ENCODE measurements at places on chromosomes 5 and 9.
A peak's percentile ranks its signal among the peaks of the same experiment; 100 is the strongest.

- no peaks in the 10 kb centered on the region for H3K36me3 ChIP-seq
- no peak overlapping the region for H3K4me3 ChIP-seq
- DNase-seq: peak; percentile 87
Observed at GRCh38 chr9:135971892-135972291, 10.7 kb upstream of the UBAC1 start.

DNA sequence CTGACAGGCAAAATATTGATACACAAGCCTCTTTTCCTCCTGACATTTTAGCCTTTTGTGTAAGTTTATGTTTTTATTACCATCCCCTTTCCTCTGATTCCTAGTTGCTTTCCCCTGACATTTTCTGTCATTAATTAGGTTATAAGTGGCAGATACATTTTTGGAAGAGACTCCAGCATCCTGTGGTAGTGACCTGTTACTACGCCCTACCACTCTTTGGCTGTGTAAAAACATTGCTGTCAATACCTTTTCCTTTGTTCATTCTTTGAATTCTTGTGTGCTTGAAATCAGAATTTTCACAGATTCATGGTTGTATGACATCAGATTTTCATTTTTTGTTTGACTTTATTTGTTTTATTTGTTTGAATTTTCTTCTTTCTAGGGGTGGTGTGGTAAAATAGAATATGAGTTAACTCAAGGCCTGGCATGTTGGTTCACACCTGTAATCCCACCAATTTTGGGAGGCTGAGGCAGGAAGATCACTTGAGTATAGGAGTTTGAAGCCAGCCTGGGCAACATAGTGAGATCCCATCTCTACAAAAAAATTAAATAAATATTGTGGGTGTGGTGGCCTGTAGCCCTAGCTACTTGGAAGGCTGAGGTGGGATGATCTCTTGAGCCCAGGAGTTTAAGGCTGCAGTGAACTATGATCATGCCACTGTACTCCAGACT is 43.4 kb downstream of the UBE2R2 start:
- H3K27ac ChIP-seq: no peak overlapping the region
- H3K27me3 ChIP-seq: no peaks in the 10 kb centered on the region
- no peak overlapping the region for H3K4me3 ChIP-seq
- DNase-seq: no peak
- no peaks in the 10 kb centered on the region for H3K36me3 ChIP-seq

DNA sequence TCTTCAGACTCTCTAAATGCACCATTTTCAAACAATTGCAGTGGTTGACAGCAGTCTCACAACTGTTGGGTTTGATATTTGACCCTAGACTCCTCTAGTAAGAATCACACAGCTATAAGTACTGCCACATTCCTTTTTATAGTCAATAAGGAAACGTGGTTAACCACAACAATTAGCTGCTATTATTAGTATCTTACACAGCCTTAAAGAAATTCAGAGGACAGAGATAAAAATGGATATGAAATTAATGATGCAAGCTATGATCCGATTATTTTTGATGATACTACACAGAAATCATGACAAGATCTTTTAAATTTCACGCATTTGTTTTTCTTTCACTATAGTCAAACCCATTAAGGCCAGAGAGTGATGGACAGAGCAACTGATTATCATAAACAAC is 288.6 kb upstream of the C9orf72 start:
- H3K4me3 ChIP-seq: no peak overlapping the region
- H3K4me1 ChIP-seq: no peaks in the 10 kb centered on the region
- no peaks in the 10 kb centered on the region for H3K27me3 ChIP-seq
- no peak for DNase-seq
- H3K36me3 ChIP-seq: no peaks in the 10 kb centered on the region
- no peak overlapping the region for H3K27ac ChIP-seq

- H3K27ac ChIP-seq: no peak overlapping the region
- H3K36me3 ChIP-seq: no peaks in the 10 kb centered on the region
- H3K27me3 ChIP-seq: no peaks in the 10 kb centered on the region
Observed at GRCh38 chr5:135840959-135841358, 6.5 kb downstream of the SLC25A48 start.

DNA sequence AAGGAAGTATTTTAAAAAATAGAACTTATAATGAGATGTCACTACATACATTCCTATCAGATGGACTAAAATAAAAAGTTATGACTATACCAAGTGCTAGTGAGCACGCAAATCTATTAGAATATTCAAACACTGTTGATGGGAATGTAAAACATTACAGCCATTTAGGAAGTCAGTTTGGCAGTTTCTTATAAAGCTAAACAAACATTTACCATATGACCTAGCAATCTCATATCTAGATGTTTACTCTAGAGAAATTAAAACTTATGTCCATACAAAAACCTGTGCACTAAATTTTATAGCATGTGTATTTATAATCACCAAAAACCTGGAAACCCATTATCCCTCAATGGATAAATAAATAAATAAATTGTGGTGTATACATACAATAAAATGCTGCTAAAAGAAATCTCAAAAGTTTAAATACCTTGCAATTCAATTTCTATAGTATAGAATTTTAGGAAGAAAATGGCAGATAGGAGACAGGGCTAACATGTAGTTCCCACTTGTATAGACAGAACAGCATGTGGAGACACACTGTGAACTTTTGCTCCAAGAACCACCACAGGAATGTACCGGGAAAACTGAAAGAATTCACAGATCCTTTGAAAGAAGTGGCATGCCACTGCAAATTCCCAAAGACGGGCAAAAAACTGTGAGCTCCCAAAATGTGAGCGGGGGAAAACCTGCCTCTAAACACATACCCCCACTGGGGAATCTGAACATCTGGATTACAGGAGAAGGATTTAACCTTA is 174.6 kb upstream of the SPEF2 start:
- no peak overlapping the region for H3K4me3 ChIP-seq
- peaks cover 5% of the 10 kb centered on the region for H3K4me1 ChIP-seq
- no peaks in the 10 kb centered on the region for H3K36me3 ChIP-seq
- H3K27me3 ChIP-seq: no peaks in the 10 kb centered on the region
- DNase-seq: no peak

- no peak overlapping the region for H3K4me3 ChIP-seq
- DNase-seq: no peak
- H3K36me3 ChIP-seq: no peaks in the 10 kb centered on the region
- no peak overlapping the region for H3K27ac ChIP-seq
- H3K4me1 ChIP-seq: peaks cover 14% of the 10 kb centered on the region
Observed at GRCh38 chr5:178590924-178591423, 781 bp upstream of the COL23A1 start.

DNA sequence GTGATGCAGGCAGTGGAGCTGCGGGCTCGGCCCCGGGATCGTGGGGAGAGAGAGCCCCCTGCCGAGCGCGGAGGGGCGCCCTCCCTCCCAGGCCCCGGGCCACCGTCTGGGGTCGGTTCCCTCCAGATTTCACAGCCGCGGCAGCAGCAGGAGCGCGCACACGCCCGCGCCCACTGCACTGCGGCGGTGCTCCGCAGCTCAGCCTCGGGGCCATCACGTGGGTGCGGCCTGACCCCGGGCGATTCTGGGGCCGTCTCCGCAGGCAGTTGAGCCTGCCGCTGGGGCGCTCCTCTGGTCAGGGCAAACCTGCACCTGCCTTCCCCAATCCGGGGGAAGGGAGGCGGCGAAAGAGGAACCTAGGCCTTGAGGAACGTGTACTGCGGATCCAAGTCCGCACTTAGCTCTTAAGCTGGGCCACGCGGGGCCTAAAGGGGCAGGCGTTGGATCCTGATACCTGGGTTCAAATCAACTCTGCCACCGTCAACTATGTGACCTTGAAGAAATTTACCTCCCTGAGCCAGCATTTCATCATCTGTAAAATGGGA is 9.4 kb upstream of the DELE1 start:
- no peak overlapping the region for H3K27ac ChIP-seq
- H3K4me3 ChIP-seq: no peak overlapping the region
- DNase-seq: peak; percentile 36

DNA sequence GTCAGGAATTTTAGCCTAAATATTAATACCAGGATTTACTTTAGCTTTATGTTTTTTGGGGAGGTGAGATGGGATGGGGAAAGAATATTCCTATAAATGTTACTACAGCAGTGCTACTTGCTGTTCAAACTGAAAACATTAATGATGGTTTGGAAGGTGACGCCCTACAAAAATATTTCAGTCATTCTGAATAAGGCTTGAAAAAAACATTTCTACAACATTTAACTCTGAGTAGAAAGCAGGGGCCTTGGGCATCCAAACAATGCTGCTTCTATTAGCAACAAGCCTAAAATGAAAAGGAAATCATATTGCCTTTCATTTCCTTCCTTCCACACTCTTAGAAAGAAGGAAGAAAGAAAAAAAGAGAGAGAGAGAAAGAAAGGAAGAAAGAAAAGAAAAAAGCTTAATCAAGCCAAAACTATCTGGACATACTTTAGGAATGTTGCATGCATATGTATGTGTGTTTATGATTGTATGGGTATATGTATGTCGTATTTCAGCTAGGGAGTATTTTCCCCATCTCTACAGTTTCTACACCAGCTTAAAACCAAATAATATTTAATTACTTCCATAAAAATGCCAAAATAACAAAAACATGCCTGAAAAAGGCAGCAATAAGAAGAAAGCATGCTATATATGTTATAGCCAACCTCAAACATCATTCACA is 16.3 kb upstream of the DAB2 start:
- no peaks in the 10 kb centered on the region for H3K36me3 ChIP-seq
- H3K4me1 ChIP-seq: peaks cover 11% of the 10 kb centered on the region
- H3K4me3 ChIP-seq: no peak overlapping the region
- no peak for DNase-seq

DNA sequence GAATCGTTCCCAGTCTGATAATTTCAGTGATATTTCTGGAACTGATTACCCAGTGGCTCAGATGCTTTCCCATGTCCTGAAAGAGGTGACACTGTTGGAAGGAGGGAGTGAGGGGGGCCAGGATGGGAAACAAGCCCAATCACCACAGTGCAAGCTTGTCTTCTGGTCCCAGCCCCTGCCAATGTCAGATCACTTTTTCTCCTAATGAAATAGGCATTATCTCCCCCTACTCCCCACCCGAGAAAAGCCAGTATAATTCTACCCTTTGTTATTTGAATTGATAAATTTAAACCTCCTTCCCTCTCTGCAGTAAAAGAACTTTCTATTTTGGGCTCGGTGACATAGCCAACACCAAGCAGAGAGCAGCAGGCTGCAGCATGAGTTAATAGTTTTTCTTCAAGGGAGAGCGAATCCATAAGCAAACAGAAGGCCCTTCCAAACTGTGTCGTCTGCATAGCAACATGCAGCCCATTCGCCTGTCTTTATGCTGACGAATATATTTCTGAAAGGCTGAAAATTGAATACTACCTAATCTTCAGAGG is 14.6 kb upstream of the PPP2CA start:
- H3K27ac ChIP-seq: no peak overlapping the region
- H3K27me3 ChIP-seq: no peaks in the 10 kb centered on the region
- H3K36me3 ChIP-seq: no peaks in the 10 kb centered on the region
- no peak overlapping the region for H3K4me3 ChIP-seq

DNA sequence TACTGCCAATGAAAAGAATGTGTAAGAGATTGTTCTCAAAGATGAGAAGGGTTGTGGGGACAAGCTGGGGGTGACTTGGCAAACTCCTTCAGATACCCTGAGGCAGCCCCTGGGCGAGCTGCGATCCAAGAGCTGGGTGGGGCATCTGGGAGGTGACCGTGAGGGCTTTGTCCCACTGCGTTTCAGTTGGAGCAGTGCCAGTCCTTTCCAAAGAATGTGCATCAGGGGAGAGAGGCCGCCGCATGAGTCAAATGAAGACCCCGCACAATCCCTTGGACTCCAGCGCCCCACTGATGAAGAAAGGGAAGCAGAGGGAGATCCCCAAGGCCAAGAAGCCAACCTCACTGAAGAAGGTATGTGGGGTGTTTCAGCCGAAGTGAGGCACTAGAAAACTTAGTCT is 28.4 kb downstream of the SECISBP2 start:
- H3K27ac ChIP-seq: no peak overlapping the region
- no peaks in the 10 kb centered on the region for H3K4me1 ChIP-seq
- H3K36me3 ChIP-seq: peaks cover 5% of the 10 kb centered on the region
- no peaks in the 10 kb centered on the region for H3K27me3 ChIP-seq
- no peak overlapping the region for H3K4me3 ChIP-seq
- no peak for DNase-seq

DNA sequence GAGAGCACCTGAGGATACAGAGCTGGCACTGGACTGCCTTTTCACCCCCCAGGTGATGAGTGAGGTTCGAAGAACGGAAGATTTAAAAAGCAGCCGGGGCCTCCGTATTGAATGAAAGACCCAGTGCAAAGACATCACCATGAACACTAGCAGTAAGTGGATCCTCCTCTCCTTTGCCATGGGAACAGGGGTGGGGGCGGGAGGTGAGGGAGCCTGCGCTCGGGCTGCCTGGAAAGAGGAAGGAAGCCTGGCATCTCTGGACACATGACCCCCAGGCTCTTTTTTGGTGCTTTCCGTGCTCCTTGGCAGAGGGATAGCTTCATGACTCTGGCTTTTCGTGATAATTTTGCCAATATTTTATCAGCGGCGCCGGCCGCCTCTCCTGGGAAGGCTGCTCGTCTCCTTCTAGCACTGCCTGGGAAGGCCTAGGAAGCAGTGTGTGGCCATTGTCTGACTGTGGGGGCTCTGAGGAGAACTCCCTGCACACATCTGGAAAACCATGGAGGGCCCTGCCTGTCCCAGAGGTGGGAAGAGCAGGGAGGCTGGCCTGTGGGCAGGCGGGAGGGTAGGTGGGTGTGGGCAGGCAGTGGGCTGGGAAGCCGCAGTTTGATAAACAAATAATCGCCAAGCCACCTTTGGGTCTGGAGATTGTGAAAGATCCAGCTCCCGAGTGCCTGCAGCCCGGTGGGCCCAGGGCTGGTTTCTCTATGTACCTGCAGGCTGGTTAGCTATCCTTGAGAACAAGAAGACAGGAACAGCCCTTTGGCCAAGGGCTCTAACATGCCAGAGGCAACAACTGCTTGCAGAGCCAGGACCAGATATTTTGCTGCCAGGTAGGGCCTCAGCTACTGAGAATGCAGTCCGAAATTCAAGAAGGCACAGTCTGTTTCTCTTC is 911 bp downstream of the ABLIM3 start:
- no peaks in the 10 kb centered on the region for H3K27me3 ChIP-seq
- DNase-seq: peak; percentile 17
- H3K4me1 ChIP-seq: peaks cover 13% of the 10 kb centered on the region
- H3K27ac ChIP-seq: no peak overlapping the region
- no peak overlapping the region for H3K4me3 ChIP-seq

- no peak overlapping the region for H3K27ac ChIP-seq
- H3K36me3 ChIP-seq: peaks cover 5% of the 10 kb centered on the region
- DNase-seq: no peak
- no peaks in the 10 kb centered on the region for H3K27me3 ChIP-seq
- no peak overlapping the region for H3K4me3 ChIP-seq
Observed at GRCh38 chr5:150059623-150060022, 26.7 kb downstream of the CSF1R start.

DNA sequence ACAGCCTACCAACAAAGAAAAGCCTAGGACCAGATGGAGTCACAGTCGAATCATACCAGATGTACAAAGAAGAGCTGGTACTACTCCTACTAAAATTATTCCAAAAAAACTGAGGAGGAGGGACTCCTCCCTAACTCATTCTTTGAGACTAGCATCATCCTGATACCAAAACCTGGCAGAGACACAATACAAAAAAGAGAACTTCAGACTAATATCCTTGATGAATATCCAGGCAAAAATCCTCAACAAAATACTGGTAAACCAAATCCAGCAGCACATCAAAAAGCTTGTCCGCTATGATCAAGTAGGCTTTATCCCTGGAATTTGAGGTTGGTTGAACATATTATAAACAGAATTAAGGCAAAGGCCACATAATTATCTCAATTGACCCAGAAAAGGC is 900.4 kb upstream of the ARRDC3 start:
- H3K4me3 ChIP-seq: no peak overlapping the region
- no peaks in the 10 kb centered on the region for H3K27me3 ChIP-seq
- no peak overlapping the region for H3K27ac ChIP-seq
- no peaks in the 10 kb centered on the region for H3K36me3 ChIP-seq
- no peaks in the 10 kb centered on the region for H3K4me1 ChIP-seq
